A549 treated with DMSO at 1 μM for 4 hours (cell line): ENCODE measurements at places on chromosomes 1 and 21. TPM values are rescaled to one million over a fixed set of nuclear protein-coding genes. Genes with fewer than 3 reads are reported as not detected.

Gene C1orf53
- 6.2 to 7.7 TPM (median 6.3 TPM) in 5 replicates for total RNA-seq

Gene TMEM54
- 30.5 to 45.4 TPM (median 39.3 TPM) in 5 replicates for total RNA-seq

Gene DIO1
- not detected in 5 replicates for total RNA-seq

Gene YIPF1
- total RNA-seq = 11.2 to 14.2 TPM (median 14.0 TPM) in 5 replicates

Gene EXO1
- total RNA-seq = 23.9 to 35.9 TPM (median 31.0 TPM) in 5 replicates

Gene CELA2A
- not detected in 5 replicates for total RNA-seq

Gene MYOM3
- total RNA-seq = 5.8 to 7.2 TPM (median 6.4 TPM) in 5 replicates

Gene FCMR
- total RNA-seq = 4.0 to 6.3 TPM (median 4.4 TPM) in 5 replicates

Gene MAP3K21
- total RNA-seq = 11.7 to 14.2 TPM (median 13.6 TPM) in 5 replicates

Gene TMPRSS2
- 0.04 TPM in 1 of 5 replicates, not detected in the others for total RNA-seq

Gene PCBP3
- 0.80 to 1.3 TPM (median 1.1 TPM) in 5 replicates for total RNA-seq

Gene KIRREL1
- total RNA-seq = 33.0 to 43.5 TPM (median 40.7 TPM) in 5 replicates

Gene PRDM16
- total RNA-seq = 0.10 to 0.30 TPM (median 0.21 TPM) in 5 replicates

Gene PLEKHN1
- 4.4 to 7.1 TPM (median 6.1 TPM) in 5 replicates for total RNA-seq

Gene GPATCH2
- total RNA-seq = 7.5 to 10.3 TPM (median 9.3 TPM) in 5 replicates

Gene PADI4
- 0.09 TPM in 1 of 5 replicates, not detected in the others for total RNA-seq

Gene DTL
- total RNA-seq = 23.2 to 29.2 TPM (median 26.3 TPM) in 5 replicates

Gene TMEM269
- total RNA-seq = 0.07 to 0.15 TPM (median 0.09 TPM) in 5 replicates

Gene FAM72D
- total RNA-seq = 5.3 to 7.8 TPM (median 7.0 TPM) in 5 replicates

Gene ACTN2
- 0.01 to 0.10 TPM (median 0.09 TPM) in 3 of 5 replicates, not detected in the others for total RNA-seq

Gene DDAH1
- total RNA-seq = 6.6 to 9.7 TPM (median 7.6 TPM) in 5 replicates
